Germinal center (tissue), 1 donor: ENCODE measurements at places on chromosomes 2 and 18.

- no peak for DNase-seq
Measured at GRCh38 chr2:2181493-2181892, 149.6 kb downstream of the MYT1L start.

- no peak for DNase-seq
Measured at GRCh38 chr18:72808680-72809079, 59.1 kb downstream of the NETO1 start.

DNA sequence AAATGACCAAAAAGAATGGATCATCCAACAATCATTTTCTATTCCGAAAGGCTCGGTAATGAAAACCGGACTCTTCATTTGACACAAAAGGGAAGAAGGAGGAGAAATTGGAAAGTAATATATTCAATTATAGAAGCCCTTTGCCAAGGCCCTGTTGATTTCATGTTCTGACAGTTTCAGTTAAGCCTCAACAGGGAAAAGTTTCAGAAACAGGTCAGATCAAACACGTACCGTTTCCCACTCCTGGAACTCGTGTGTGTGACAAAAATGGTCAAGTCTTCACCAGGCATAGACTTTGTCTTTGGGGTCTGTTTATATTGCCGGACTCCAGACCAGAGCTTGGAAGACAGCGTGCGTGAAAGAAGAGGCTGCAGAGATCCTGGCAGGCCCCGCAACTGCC, 101.3 kb upstream of the BCL2L11 start:
- DNase-seq = no peak

- no peak for DNase-seq
Measured at GRCh38 chr18:72986103-72986502, 118.3 kb upstream of the NETO1 start.

GRCh38 chr2:60882971-60883753, 1.8 kb downstream of the REL start:
- DNase-seq = peak; percentile 42

- no peak for DNase-seq
Measured at GRCh38 chr2:96147593-96148201, 2.5 kb upstream of the DUSP2 start.

GRCh38 chr2:98296440-98296839, 49.8 kb upstream of the CNGA3 start:
- no peak for DNase-seq

DNA sequence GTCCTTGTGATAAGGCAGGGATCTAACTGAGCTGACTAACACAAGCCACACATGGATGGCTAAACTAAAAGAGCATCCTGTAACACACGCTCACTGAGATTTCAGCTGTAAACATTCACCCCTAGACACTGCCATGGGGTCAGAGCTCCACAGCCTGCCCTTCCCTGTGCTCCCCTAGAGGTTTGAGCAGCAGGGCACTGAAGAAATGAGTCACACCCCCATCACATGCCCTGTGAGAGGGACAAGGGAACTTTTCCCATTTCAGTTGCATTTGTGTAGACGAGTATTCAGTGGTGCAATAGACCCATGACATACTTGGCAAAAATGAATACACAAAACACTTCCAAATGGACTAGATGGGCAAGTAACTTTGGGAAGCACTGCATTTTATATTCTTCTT, 402.4 kb upstream of the LRRTM1 start:
- no peak for DNase-seq

- DNase-seq = no peak
Measured at GRCh38 chr2:225670111-225670974, 270.8 kb downstream of the NYAP2 start.

- no peak for DNase-seq
Measured at GRCh38 chr18:27627927-27628326, 442.8 kb upstream of the CHST9 start.

GRCh38 chr2:161983866-161984265, 90.1 kb downstream of the DPP4 start:
- DNase-seq = no peak

- no peak for DNase-seq
Measured at GRCh38 chr2:192669505-192670091, 474.9 kb upstream of the TMEFF2 start.

DNA sequence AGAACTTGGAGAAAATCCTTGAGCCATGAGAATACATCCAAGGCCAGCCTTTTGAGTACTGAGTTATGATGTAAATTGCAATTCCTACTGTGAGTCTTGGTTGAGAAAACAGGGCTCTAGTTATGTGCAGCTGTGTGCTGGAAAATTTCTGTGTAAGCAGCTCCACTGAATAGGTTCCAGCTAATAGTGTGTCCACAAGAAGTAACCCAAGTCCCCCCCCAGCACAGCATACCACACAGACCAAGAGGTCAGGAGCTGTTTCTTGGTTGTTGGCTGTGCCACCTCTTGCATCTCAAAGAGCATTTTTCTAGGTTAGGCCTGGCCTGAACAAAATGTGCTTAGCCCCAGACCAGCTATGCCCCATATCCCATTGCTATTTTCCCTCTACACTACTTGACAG, 36.8 kb upstream of the APCDD1 start:
- DNase-seq = no peak

DNA sequence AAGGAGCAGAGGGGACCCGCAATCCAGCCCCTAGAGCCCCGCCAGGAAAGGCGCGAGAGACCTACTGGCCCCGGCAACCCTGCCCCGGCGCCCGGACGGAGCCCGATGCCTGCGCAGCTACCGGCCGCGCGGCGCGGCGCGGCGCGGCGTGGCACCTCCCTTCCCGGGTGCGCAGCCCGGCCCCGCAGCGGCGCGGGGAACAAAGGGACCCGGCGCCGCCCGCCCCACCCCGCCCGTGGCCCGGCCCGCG, 307 bp downstream of the CDH2 start:
- DNase-seq = no peak

DNA sequence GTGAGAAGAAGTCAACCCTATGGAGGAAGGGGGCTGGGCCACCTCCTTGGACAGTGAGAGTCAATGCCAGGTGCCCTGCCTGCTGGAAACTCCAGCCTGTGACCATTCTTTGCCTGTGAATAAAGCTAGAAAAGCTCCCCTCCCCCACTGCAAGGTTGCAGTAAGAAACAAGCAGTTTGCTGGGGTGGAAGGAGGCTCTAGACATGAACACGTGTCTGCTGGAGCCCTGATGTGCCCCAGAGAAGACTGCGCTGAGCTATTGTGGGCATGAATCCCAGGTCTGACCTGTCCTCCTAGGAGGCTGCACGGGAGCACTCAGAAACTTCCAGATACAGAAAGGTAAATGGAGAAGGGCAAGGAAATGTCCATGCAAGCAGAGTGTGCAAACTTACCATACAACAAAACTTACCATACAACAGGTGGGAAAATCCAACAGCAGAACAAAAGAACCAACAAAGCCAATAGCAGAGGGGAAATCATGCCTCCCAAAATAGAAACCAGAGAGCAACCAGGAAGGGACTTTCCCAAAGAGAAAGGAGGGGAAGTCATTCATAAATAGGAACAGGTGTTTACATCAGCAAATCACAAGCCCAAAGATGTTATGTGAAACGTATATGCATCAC, 278.7 kb downstream of the BCL2 start:
- DNase-seq = no peak

DNA sequence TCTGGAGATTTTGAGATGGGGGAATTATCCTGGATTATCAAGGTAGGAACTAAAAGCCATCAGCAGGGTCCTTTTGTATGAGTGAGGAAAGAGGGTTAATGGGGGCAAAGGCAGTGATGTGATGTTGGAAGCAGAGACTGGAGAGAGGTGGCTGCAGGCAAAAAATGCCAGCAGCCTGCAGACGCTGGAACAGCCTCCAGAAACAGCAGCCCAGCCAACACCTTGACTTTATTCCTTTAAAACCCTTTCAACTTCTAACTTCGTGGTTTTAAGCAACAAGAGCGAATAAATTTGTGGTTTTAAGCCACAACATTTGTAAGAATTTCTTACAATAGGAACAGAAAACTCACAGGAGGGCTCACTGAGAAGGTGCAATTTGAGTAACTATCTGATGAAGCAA, 523.1 kb upstream of the HS6ST1 start:
- DNase-seq = no peak

DNA sequence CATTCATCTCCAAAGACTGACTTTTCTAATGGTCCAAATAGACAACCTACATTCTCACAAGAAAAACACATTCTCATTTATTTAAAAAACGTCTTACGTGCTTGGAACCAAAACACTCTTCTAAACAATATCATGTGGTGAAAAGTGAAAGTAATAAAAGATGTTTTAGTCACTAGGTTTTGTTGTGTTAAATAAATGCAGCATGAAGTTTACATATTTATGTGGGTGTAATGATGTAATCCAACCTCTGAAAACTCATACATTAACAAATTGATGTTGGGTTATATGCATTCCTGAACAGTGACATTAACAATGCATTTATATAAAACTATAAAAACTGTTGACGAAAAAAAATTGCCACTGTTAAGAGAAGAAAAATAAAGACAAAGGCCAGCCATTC, 55.1 kb upstream of the ACVR2A start:
- no peak for DNase-seq

GRCh38 chr2:81876624-81877023, 1572.1 kb upstream of the LRRTM1 start:
- no peak for DNase-seq

DNA sequence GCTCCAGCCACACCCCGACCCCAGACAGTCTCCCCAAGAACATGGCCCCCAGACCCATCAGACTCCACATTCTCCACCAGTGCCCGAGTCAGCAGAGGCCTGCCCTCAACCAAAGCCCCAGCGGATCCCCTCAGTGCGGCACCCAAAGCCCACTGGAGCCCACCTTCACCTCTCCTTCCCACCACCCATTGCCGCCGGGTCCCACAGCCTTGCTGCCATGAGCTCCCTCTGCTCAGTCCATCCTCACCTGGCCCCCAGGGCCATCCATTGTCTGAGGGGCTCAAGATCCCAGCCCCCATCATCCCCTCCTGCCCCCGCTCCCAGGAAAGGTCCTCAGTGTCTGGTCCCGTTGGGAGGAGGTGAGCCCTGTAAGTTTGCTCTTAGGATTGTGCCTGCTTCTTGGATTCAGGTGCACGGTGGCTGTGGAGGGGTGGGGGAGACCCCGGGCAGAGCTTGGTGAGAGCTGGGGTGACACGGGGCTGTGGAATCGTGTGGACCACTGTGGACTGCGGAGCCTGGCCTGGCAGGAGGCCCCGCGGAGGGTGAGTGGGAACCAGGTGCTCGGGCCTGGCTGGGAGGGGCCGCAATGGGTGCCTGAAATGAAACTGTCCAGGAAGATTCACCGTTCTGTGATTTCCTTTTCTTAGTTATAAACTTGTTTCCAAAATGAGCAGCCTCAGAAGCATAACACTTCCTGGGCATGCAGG, 32.7 kb upstream of the GPC1 start:
- no peak for DNase-seq

GRCh38 chr18:77000527-77000926, 132.1 kb downstream of the MBP start:
- DNase-seq = peak; percentile 63

DNA sequence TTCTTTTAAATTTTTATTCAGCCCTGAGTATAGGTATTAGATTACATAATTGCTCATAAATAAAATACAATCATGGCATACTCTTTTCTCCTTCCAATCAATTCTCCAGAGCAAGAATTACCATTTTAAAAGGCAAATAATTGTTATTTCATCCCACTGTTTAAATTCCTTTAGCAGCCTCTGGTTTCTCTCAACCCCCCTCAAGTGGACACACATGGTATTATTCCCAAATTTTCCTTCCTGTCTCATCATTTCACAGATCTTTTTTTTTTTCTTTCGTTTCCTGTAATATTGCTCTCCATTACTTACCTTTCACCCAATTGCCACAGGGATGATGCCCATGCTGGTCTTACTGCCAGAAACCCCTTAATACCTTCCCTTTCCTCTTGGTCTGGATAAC, 385.2 kb downstream of the RIT2 start:
- no peak for DNase-seq

- DNase-seq = no peak
Measured at GRCh38 chr18:72868585-72869225, 918 bp upstream of the NETO1 start.

- DNase-seq = no peak
Measured at GRCh38 chr18:13362607-13363006, 144.0 kb downstream of the LDLRAD4 start.

- no peak for DNase-seq
Measured at GRCh38 chr2:54586062-54586461, 129.9 kb downstream of the SPTBN1 start.

- DNase-seq = no peak
Measured at GRCh38 chr2:113240915-113241911, 37.5 kb downstream of the PAX8 start.

- no peak for DNase-seq
Measured at GRCh38 chr2:45567288-45567963, 43.6 kb downstream of the SRBD1 start.

DNA sequence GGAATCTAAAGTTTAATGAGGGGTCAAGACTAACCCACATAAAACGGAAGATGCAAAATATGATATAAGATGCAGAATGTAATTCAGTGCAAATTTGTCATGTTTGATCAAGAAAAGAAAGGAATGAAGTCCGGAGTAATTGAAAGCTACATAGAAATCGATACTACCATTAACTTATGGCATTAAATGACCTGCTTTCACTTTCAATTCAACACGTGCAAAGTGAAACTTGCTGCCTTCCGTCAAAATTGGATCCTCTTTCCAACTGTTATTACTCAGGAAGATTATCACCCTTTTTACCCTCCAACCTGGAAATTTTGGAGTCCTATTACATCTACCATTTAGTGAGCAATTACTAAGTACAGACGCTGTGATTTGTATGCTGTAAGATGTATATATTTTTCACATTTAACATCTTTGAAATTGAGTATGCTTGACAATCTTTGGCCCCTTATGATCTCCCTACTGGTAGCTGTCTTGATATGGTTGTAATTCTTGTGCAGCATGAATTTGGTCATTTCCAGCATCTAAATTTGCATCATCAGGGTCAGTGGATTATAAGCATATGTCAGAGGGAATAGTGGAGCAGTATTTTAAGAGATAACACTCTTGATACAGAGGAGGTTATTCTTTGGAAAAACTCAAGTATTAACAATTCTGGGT, 18.6 kb downstream of the UNC80 start:
- no peak for DNase-seq

DNA sequence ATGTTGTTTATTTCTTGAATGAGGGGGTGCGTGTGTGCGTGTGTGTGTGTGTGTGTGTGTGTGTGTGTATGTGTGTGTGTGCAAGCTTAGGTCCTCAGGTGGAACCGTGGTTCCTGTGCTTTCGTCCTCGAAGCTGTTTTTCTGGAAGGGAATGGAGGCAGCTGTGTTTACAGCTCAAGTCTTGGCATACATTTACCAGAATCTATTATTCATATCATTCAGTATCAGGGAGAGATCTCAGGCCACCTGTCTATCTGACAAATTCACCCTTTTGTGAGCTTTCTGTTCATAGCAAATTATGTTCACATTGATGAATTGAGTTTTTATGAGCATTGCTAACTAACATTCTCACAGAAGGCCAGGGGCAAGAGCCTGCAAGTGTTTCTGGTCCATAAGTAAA, 550.4 kb downstream of the ARHGAP15 start:
- DNase-seq = no peak

- no peak for DNase-seq
Measured at GRCh38 chr2:75113231-75113869, 86.0 kb downstream of the TACR1 start.
